ENCODE measurements at places on chromosomes 6 and 20. TPM values are rescaled to one million over a fixed set of nuclear protein-coding genes. Genes with fewer than 3 reads are reported as not detected.

DNA sequence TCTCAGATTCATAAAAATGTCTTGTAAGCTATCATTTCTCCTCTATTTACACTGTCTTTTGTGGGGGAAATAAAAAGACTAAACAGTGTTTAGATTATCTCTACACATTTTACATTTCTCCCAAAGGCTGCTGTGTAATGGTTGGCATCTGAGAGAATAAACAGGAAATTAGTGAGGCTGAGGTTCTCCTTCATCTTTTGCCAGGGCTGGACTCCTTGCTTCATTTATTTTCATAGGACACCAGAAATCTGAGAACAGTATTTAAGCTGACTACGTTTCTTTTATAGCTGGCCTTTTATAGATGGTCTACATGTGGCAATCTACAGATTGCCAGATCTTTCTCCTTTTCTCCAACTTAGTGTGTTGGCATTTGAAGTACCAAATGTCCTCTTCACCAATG lies 41.5 kb downstream of the PLCB4 start:
- peak overlapping the region; percentile 56 for H3K27ac ChIP-seq
- no peak overlapping the region for H3K4me3 ChIP-seq
- H3K4me1 ChIP-seq, result peaks cover 40% of the 10 kb centered on the region
- no peaks in the 10 kb centered on the region for H3K27me3 ChIP-seq

GRCh38 chr6:64335195-64335594 lies 699.6 kb downstream of the PHF3 start:
- no peaks in the 10 kb centered on the region for H3K27me3 ChIP-seq
- no peak overlapping the region for H3K27ac ChIP-seq
- H3K4me1 ChIP-seq, result no peaks in the 10 kb centered on the region
- no peaks in the 10 kb centered on the region for H3K36me3 ChIP-seq
- DNase-seq, result no peak

- no peak overlapping the region for H3K27ac ChIP-seq
- peak; percentile 65 for DNase-seq
- no peak overlapping the region for H3K4me3 ChIP-seq
- no peaks in the 10 kb centered on the region for H3K27me3 ChIP-seq
- no peaks in the 10 kb centered on the region for H3K36me3 ChIP-seq
Observed at GRCh38 chr20:60057123-60057865, 99.1 kb downstream of the CDH26 start.

GRCh38 chr20:15056246-15056645 lies 718.8 kb upstream of the FLRT3 start:
- no peak overlapping the region for H3K4me3 ChIP-seq
- H3K27ac ChIP-seq, result no peak overlapping the region
- H3K4me1 ChIP-seq, result no peaks in the 10 kb centered on the region
- no peak for DNase-seq
- no peaks in the 10 kb centered on the region for H3K27me3 ChIP-seq
- no peaks in the 10 kb centered on the region for H3K36me3 ChIP-seq

DNA sequence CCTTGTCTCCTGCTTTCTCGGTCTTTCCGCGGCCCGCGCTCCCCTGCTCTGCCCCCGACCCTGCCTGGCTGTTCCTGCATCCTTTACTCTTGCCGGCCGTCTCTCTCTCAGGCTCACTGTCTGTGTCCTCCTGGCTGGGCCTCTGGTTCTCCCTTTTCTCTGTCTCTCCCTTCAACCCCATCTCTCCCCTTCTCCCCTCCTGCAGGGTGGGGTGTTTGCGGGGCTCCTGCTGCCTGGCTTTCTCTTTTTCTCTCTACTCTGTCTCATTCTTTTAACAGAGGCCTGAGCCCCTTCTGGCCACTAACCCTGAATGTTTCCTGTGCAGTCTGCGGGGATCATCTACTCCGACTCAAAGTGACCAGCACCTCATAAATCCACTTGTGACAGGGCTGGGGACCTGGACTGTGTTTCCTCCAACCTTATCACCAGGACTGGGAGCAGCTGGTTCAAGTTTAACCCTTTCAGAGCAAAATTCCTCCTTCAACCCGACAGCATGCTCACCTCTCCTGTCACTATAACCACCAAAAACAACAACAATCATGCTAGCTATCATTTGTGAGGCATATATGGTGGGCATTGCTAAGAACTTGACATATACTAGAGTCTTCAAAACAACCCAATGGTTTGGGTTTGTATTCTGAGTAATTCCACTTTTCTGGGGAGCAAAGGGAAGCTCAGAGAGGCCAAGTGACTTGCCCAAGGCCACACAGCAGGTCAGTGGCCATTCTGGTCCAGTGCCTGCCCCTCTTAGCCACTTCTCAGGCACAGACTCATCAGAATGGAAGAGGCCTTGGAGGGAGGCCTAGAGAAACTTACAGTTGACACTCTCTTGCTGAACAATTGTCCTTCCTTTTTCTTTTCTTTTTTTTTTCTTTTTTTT lies 811 bp upstream of the RSPO4 start:
- no peak overlapping the region for H3K27ac ChIP-seq
- no peaks in the 10 kb centered on the region for H3K36me3 ChIP-seq
- peaks cover 10% of the 10 kb centered on the region for H3K27me3 ChIP-seq
- H3K4me3 ChIP-seq, result no peak overlapping the region
- no peak for DNase-seq

DNA sequence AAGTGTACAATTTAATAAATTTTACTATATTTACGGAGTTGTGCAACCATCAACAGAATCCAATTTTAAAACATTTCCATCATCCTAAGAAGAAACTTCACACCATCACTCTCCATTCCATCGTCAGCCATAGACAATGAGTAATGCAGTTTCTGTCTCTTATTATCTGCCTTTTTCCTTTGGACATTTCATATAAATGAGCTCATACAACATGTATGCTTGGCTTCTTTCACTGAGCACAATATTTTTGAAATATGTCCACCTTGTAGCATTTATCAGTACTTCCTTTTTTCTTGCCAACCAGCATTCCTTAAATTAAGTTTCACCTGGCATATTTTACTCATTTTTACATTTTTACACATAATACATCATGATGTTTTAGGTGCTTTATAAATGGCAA lies 22.7 kb upstream of the HIVEP1 start:
- no peaks in the 10 kb centered on the region for H3K36me3 ChIP-seq
- H3K27me3 ChIP-seq, result no peaks in the 10 kb centered on the region
- H3K4me3 ChIP-seq, result no peak overlapping the region
- H3K27ac ChIP-seq, result no peak overlapping the region
- H3K4me1 ChIP-seq, result no peaks in the 10 kb centered on the region

GRCh38 chr6:25703005-25703404 lies 51.0 kb downstream of the SCGN start:
- no peaks in the 10 kb centered on the region for H3K4me1 ChIP-seq
- H3K27ac ChIP-seq, result no peak overlapping the region
- H3K4me3 ChIP-seq, result no peak overlapping the region
- H3K36me3 ChIP-seq, result no peaks in the 10 kb centered on the region

GCNT2 gene
- 16.3 TPM for polyA plus RNA-seq

- peaks cover 2% of the 10 kb centered on the region for H3K27me3 ChIP-seq
- H3K27ac ChIP-seq, result no peak overlapping the region
- no peaks in the 10 kb centered on the region for H3K4me1 ChIP-seq
- no peaks in the 10 kb centered on the region for H3K36me3 ChIP-seq
- no peak for DNase-seq
Observed at GRCh38 chr20:43167021-43167420, 22.7 kb downstream of the PTPRT start.

OXT gene
- not detected for polyA plus RNA-seq

FHL5 gene
- polyA plus RNA-seq, result 1.5 TPM

DNA sequence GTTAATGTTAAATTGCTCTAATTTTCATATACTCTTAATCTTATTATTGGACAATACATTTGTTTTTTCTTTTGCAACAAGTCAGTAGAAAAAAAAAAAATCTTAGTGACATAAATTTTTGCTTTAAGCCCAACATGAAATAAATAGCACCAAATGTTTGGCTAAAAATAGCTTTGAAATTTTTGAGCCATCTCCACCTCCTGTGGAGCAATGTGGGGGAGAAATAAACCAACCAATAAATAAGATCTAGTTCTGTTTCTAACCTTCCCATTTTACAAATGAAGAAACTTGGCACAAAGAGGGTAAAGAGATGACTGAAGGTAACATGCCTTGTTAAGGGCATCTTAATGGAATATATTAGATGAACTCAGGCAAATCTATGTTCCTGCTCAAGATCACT lies 91.4 kb downstream of the PRKN start:
- H3K27ac ChIP-seq, result no peak overlapping the region
- no peaks in the 10 kb centered on the region for H3K27me3 ChIP-seq
- no peak for DNase-seq
- H3K36me3 ChIP-seq, result no peaks in the 10 kb centered on the region
- peaks cover 16% of the 10 kb centered on the region for H3K4me1 ChIP-seq
- no peak overlapping the region for H3K4me3 ChIP-seq

DNA sequence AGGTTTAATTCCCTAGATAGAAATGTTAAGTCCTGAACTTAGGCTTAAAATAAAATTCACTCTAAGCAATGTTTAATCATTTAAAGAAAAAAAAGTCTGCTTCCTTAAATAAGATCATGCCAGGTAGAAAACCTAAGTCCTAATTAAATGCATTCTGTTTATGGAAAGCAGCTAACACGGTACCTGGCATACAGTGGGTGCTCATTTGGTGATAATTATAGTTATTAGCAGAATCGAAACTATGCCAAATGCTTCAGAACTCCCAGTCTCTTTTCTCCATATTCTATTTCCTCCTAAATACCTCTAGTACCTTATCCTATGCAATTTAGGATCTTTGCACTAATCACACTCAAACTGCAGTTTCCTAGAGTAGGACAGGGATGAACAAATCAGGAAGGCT lies 331.8 kb downstream of the EPHA7 start:
- H3K27ac ChIP-seq, result no peak overlapping the region
- no peaks in the 10 kb centered on the region for H3K36me3 ChIP-seq
- no peak for DNase-seq
- no peaks in the 10 kb centered on the region for H3K27me3 ChIP-seq
- H3K4me3 ChIP-seq, result no peak overlapping the region
- no peaks in the 10 kb centered on the region for H3K4me1 ChIP-seq

DNA sequence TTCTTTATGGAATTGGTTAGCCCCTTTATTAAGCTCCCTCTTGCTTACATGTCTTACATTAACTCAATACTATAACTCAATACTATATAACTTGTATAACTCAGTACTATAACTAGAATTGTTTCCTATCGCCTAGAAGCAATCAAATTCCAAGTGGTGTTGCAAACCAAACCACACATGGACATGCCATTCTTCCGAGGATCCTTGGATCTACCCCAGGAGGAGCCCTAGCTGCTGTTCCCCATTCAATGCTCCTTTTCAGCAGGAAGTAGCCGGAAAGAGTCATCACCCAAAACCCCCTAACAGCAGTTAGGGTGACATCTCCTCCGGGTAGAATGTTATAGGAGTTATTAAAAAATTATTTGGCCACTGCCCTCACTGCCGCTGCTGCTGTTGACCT lies 40.5 kb downstream of the PLN start:
- H3K4me3 ChIP-seq, result no peak overlapping the region
- no peak for DNase-seq
- H3K27me3 ChIP-seq, result no peaks in the 10 kb centered on the region
- peaks cover 14% of the 10 kb centered on the region for H3K4me1 ChIP-seq

- DNase-seq, result no peak
- no peak overlapping the region for H3K4me3 ChIP-seq
- H3K27ac ChIP-seq, result no peak overlapping the region
- no peaks in the 10 kb centered on the region for H3K36me3 ChIP-seq
Observed at GRCh38 chr6:152980656-152981055, 2.2 kb downstream of the FBXO5 start.

PCSK2 gene
- 0.11 TPM for polyA plus RNA-seq

GRCh38 chr6:55450005-55450404 lies 122.7 kb downstream of the GFRAL start:
- H3K4me1 ChIP-seq, result no peaks in the 10 kb centered on the region
- no peak for DNase-seq
- H3K36me3 ChIP-seq, result no peaks in the 10 kb centered on the region
- no peak overlapping the region for H3K4me3 ChIP-seq
- no peak overlapping the region for H3K27ac ChIP-seq

DNA sequence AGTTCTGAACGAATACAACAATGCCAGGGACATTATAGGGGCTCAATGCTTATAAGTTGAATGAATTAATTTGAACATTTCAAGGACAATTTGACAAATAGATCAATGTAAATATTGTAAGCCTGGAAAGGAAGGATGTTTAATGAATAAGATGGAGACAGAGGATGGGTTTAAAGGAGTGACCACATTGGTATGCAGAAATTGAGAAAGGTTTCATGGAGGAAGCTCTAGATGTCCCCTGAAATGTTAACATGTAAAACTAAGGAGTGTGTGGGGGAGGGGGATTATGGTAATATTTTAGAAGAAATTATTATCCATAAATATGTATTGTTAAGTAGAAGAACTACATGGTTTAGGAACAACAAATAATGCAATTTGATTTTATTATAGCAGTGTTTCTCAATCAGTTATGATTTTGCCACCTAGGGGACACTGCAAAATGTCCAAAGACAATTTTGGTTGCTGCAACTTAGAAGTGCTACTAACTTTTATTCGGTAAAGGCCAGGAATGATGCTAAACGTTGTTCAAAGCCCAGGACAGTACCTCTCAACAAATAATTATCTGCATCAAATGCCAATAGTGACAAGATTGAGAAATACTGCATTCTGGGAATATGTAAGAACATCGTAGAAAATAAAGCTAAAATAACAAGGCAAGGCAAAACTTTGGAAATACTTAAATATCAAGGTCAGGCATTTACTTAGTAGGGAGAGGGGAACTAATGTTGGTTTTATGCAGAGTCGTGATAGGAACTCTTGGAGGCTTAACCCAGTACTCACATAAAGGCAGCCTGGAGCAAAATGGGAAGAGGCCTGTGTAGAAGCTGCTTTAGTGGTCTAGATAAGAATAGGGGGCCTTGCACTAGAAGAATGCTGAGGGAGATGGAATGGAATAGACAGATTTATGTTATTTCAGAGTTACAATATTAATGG lies 686.9 kb upstream of the CITED2 start:
- no peak for DNase-seq
- H3K4me3 ChIP-seq, result no peak overlapping the region
- peak overlapping the region; percentile 57 for H3K27ac ChIP-seq
- no peaks in the 10 kb centered on the region for H3K36me3 ChIP-seq
- H3K27me3 ChIP-seq, result no peaks in the 10 kb centered on the region
- peaks cover 22% of the 10 kb centered on the region for H3K4me1 ChIP-seq

- no peaks in the 10 kb centered on the region for H3K36me3 ChIP-seq
- H3K27me3 ChIP-seq, result no peaks in the 10 kb centered on the region
- no peak overlapping the region for H3K27ac ChIP-seq
- DNase-seq, result no peak
- H3K4me1 ChIP-seq, result no peaks in the 10 kb centered on the region
- no peak overlapping the region for H3K4me3 ChIP-seq
Observed at GRCh38 chr6:15073344-15073789, 172.5 kb upstream of the JARID2 start.

TSHZ2 gene
- 1.8 TPM for polyA plus RNA-seq

SLC17A2 gene
- not detected for polyA plus RNA-seq

DNA sequence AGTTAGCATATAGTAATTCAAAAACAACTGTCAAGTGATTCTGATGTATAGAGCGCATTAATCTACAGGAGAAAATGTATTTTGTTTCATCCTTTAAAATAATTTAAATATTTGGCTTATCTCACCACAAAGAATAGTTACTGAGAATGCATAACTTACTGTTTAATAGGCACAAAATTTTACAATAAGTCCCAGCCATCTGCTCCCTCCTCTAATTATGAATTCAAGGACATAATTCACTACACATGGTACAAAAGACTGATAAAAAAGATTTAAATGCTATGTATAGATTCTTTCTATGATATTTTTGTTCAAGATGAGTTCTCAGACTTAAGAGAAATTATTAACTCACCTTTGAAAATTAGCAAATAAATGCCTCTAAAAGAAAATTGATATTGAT lies 242.0 kb downstream of the FUT9 start:
- H3K4me1 ChIP-seq, result no peaks in the 10 kb centered on the region
- H3K4me3 ChIP-seq, result no peak overlapping the region
- no peaks in the 10 kb centered on the region for H3K27me3 ChIP-seq
- H3K36me3 ChIP-seq, result no peaks in the 10 kb centered on the region
- no peak overlapping the region for H3K27ac ChIP-seq
